ENCODE measurements at places on chromosomes 5 and 9. TPM values are rescaled to one million over a fixed set of nuclear protein-coding genes. Genes with fewer than 3 reads are reported as not detected.

Gene MGAT1
- total RNA-seq = 82.2 TPM

Gene TMEM215
- total RNA-seq = not detected

Gene DNLZ
- total RNA-seq = 39.1 TPM

Gene P4HA2
- 35.8 TPM for total RNA-seq

Gene FGF18
- total RNA-seq = 0.25 TPM

Gene LURAP1L
- 11.6 TPM for total RNA-seq

Gene PTTG1
- 197 TPM for total RNA-seq

Gene TAF11L3
- total RNA-seq = not detected

Gene DBH
- not detected for total RNA-seq

Gene NR4A3
- 2.0 TPM for total RNA-seq

Gene PRLR
- 0.13 TPM for total RNA-seq

Gene PRDM9
- total RNA-seq = not detected

Gene DUSP1
- 254 TPM for total RNA-seq

Gene CAVIN4
- total RNA-seq = 0.39 TPM

Gene PCDHGB4
- total RNA-seq = 0.66 TPM

Gene CACNA1B
- 0.03 TPM for total RNA-seq

Gene IFNE
- total RNA-seq = 2.3 TPM

Gene PPP6C
- 27.3 TPM for total RNA-seq

Gene GABRA1
- total RNA-seq = not detected

Gene CNTLN
- 6.1 TPM for total RNA-seq

Gene IFNA2
- not detected for total RNA-seq

Gene CTNND2
- not detected for total RNA-seq

Gene ADAMTS13
- 0.36 TPM for total RNA-seq

Gene HAPLN1
- total RNA-seq = not detected

Gene NOXA1
- 1.0 TPM for total RNA-seq

Gene PCDHA12
- 2.9 TPM for total RNA-seq

Gene LCN15
- total RNA-seq = not detected

Gene KIF20A
- 42.5 TPM for total RNA-seq

Gene JAK2
- 3.5 TPM for total RNA-seq

Gene C1QTNF3
- not detected for total RNA-seq

Gene CCDC171
- total RNA-seq = 0.41 TPM

All from A549 treated with CpdA at 1 μM for 4 hours (cell line).